Stimulated activated CD4-positive, alpha-beta T cell treated with anti-CD3 and anti-CD28 coated beads, Interleukin-12 subunit alpha, Interleukin-12 subunit beta, amount 100 ng/mL, for 24 hours (primary cell): ENCODE measurements at places on chromosomes 4 and X.

DNA sequence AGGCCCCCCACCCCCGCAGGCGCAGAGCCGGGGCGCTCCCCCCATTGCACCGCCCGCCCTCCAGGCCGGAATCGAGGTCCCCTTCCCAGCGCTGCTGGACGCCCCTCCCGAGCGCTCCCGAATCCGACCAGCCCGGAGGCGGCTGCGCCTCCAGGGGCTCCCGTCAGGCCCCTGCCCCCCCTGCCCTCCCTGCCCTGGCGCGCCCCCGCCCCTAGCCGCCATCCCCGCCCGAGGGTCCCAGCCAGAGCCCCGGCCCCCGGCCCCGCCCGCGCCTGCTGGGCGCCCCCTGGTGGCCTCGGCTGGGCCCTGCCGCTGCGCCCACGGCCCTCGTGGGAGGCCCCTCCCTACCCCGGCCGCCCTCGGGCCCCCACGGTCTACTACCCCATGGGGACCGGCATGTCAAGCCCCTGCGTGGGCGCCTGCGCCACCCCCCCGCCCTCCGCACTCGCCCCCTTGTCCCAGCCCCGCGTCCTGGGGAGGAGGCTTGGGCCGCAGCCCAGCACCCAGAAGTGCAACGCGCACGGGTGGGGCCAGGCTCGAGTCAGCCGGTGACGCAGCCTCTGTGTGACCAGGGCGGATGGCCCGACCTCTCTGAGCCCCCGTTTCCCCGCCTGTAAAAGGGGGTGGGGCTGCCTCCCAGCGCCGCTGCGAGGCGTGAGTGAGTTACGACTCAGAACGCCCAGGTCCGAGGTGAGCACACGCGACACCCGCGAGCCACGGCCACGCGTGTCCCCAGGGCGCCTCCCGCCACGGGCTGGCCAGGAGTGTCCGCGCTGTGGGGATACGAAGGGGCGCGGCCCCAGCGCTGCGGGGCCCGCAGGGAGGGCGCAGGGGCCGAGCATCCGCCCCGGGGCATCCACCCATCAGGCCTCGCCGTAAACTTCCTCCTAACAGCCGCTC is 104.9 kb downstream of the FAM53A start:
- peak; percentile 33 for DNase-seq

DNA sequence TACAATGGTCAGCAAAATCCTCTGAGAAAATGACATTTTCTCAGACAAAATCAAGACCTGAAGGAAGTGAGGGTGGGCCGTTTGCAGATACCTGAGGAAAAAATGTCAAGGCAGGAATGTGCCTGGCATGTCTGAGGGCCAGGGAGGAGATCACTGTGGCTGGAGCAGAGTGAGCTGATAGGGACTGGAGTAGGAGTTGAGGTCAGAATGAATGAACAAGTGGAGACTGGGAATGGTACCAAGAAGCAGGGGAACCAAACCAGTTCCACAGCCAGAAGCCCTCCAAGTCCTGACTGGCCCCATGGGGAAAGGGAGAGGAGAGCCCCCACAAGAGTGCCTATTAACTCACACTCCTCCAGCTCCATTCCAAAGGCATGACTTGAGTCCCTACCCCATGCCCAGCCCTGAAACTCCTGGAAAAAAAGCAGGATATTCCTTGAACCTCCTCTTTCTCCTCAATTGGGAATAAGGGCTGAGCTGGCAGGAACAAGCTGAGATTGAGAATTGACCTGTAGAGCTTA is 41.5 kb downstream of the STEEP1 start:
- DNase-seq = no peak

DNA sequence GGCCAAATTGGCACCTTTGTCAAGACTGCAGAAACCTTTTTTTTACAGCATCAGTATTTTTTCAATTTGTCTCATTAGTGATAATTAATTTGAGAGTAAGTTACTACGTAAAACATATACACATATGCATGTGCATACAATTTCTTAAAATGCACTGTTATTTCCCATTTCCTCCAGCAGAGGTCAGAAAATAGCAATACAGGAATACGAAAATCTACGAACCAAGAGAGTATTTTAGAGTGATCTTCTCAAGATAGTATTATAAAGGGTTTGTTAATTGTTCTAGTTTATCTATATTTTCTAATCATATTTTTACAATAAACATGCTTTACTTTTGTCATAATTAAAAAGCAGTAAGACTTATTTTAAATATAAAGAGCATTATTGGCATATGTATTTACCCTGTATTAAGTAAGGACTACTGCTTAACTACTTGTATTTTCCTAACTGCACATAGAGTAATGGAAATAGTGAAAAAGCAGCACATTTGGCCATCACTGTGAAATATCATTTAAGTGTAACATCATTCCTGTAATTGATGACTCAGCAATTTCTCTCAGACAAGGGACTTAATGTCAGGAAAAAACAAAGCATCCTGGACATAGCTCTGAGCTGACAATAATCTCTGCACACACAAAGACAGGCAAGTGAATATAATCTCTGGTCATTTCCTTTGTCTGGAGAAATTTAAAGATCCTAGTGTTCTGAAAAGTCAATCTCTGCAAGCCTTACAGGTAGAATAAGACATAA is 45.6 kb downstream of the MAOB start:
- DNase-seq = no peak

DNA sequence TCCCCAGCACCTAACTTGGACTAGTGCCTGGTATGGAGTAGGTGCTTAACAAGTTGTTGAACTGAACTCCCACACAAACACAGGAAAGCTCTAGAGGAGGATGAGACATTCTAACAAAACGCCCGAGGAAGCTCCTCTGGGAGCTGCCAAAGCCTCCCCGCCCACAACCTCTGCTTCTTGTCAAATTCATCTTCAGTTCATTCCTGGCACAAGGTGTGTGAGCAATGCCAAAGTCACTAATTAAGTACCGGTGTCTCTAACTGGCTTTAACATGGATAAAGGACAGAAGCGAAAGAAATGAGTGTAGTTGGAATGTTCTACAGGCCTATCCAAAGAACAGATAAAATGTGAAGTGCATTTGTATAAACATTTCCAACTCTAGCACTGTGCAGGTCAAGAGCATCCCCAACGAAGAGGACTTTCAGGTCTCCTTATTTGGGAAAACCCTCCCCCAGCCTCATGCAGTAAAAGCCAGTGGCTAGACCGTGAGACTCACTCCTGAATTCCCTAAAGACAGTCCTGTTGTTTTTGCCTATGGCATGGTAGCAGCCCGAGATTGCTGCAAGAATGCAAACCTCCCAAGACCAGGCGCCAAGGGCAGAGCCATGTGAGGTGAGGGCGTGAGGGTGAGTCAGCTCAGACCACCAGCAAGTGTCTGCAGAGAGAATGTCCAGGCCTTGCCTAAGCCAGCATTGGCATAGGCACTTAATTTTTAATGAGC is 72.2 kb upstream of the KLF3 start:
- DNase-seq = no peak

- DNase-seq = no peak
These were observed 893.8 kb upstream of the INTU start for GRCh38 chr4:126738926-126739325.

GRCh38 chrX:118254611-118255010 is 91.3 kb upstream of the WDR44 start:
- DNase-seq = no peak
